ENCODE measurements at places on chromosomes 7 and 10. TPM values are rescaled to one million over a fixed set of nuclear protein-coding genes. Genes with fewer than 3 reads are reported as not detected.

DNA sequence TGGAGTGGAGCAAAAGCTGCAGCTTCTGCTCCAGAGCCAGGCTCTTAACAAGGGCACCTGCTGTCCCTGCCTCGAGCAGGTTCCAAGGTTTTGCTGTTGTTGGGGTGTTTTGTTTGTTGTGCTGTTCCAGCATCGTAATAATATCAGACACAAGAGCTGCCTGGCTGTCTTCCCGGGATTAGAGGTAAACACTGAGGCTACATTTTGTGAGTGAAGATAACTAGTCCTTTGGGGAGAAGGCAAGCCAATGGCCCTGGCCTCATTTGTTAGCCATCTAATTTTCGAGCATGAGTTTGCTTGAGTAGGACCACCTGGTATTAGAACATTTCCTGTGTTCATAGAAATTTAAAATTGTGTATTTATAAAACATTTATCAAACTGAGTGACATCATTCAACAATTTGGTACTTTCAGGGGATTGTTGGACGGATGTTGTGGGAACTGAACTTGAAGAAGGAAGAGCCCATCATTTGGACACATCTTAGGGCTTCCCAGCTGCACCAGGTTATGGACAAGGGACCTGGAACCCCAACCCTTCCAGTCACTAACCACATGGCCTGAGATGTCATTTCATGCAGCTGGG lies 555.0 kb downstream of the TNS3 start:
- DNase-seq = no peak

BAMBI gene
- 1.6 TPM for total RNA-seq

- DNase-seq = no peak
These were observed 112.9 kb upstream of the LYZL2 start for GRCh38 chr10:30742471-30742870.

- DNase-seq = no peak
These were observed 157.3 kb downstream of the TMEM178B start for GRCh38 chr7:141231018-141231792.

- DNase-seq = no peak
These were observed 19.8 kb upstream of the TOMM7 start for GRCh38 chr7:22842383-22842941.

DNA sequence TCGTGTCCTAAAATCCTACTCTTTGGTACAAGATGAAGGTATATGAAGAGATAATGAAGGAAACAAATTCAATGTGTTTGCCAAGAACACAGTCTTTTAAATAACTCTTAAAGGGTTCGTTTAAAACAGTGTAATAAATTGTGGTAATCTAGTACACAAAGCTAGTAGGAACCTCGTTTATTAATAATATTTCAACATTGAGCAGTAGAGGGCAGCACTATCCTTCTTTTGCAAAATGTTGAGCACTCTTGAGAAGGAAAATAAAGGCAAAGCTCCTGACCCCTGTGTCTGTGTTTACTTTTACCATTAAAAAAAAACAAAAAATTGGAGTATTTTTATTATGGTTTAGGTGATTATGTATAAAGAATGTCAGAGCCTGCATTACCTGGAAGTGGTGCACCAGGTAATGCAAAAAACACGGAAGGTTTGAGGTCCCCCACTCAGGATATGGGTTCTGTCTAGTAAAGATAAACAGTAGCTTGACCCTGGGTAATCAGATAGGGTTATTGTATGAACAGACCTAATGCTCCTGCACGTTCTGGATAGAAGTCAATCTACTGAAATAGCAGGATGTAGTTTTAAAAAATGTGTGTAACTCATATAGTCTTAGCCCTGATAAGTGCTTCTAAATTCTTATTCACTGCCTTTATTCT lies 5.7 kb upstream of the GOT1 start:
- DNase-seq = peak; percentile 36

GRCh38 chr7:66902844-66903180 lies 18.2 kb upstream of the TMEM248 start:
- DNase-seq = no peak
